ENCODE measurements at places on chromosomes 4 and X.

- no peak for DNase-seq
These were observed 94.2 kb upstream of the MYOZ2 start for GRCh38 chr4:119041396-119041795.

DNA sequence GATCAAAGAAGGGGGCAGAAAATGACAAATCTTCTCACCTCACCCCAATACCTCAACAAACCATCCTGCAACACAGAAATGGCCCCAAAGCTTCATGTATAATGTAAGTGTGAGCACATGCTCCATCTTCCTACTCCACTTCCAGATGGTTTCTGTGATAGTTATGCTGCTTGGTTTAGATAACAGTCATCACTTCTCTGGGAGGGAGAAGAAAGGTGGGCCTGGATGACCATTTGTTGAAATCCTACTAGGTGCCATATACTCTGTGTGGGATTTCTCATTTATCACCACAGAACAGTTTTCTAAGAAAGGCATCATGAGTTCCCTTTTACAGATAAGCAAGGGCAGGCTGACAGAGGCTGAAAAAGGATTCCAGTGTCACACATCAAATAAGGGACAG is 31.3 kb upstream of the NXF3 start:
- no peak for DNase-seq

- DNase-seq = no peak
These were observed 27.3 kb downstream of the PABPC4L start for GRCh38 chr4:134174271-134174670.

- DNase-seq = no peak
These were observed 1632.9 kb upstream of the TENM3 start for GRCh38 chr4:180610324-180610723.

- no peak for DNase-seq
These were observed 87.0 kb downstream of the ANXA3 start for GRCh38 chr4:78638337-78639172.

GRCh38 chrX:94053575-94053974 is 379.6 kb downstream of the FAM133A start:
- no peak for DNase-seq

DNA sequence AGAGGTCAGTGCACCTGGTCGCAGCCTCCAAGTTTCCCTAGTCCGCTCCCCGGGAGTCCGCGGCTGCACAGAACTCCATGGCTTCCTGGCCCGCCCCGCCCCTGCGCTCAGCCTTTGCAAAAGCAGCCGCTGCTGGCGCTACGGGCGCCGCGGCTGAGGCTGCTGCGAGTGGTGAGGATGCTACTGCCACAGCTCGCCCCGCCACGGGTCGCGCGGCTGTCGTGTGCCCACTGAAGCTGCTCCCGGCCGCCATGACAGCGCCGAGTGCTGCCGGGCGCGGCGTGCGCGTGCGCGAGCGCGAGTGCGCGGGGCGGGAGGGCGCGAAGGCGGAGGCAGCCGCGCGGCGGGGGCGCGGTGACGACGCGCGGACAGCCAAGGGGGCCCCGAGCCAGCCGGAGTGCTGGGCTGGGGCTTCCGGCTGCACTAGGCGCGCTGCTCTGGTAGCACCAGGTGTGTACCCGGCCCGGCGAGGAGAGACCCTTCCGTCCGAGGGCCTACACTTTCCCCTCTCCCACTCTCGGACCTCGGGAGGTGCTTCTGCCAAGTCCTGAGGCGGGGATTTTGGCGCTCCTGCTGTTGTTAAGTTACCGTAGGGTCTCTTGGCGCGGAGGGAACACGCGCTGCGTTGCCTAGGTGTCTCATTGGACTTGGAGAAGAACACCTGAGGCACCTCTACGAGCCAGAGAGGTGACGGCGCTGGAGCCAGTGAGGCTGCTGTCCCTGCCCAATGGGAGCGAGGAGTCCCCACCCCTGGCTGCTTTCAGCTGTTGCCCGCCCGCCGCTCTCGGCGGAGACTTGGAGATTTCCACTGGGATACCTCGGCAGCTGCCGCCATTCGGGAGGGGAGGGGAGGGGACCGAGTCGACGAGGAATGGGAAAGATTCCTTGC is 619 bp upstream of the LRBA start:
- DNase-seq = peak; percentile 87

DNA sequence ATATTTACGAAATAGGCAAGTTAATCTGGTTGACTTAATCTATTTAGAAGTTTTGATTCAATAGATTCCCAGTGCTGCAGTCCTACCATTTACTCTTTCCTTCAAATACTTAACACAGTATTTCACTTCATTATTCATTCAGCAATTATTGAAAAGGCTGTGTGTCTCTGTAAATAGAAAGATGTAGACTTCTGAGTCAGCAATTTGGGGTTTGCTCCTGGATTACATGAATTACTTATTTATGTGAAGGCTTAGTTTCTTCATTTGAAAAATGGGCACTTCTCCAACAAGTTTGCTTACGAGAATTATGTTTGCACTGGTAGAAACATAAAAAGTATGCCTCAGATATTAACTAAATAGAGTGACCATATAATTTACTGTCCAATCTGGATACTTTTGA is 17.4 kb downstream of the ADAM29 start:
- no peak for DNase-seq
